Stomach (tissue), 19 donors: ENCODE measurements at places on chromosomes 13 and 19.

- no peak for DNase-seq
Measured at GRCh38 chr13:72763411-72763810, 18.3 kb downstream of the DIS3 start.

DNA sequence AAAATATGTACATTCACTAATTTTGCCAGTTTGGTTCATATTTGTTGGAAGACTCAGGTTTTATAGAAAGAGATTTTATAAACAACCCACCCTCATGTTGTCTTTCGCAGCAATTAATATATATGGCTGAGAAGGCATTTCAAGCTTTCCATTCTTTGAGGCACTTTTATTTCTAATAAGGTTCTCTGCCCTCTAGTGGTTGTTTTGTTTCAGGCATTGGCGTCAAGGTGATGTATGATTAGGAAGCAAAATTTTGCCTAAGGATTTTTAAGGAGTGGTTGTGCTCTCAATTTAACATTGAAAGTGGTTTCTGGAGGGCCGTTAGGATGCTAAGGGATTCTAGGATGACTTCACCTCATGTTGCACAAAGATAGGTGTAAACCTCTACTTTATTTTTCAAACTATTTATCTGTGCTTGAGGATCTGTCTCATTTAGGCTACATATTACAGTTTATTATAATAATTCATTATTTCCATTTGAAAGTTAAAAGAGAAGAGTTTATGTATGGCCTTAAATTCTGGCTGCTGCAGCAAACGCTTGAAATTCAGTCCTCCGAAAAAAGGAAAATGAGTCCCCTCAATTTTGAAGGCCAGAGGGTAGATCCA is 35.9 kb downstream of the OXGR1 start:
- peak; percentile 65 for DNase-seq

- DNase-seq: peak; percentile 27
Measured at GRCh38 chr13:30739761-30740642, 4.7 kb downstream of the ALOX5AP start.

GRCh38 chr13:98326291-98326690 is 149.2 kb upstream of the RNF113B start:
- DNase-seq: no peak
